Endothelial cell (in vitro differentiated cells): ENCODE measurements at places on chromosomes 3 and 15. TPM values are rescaled to one million over a fixed set of nuclear protein-coding genes. Genes with fewer than 3 reads are reported as not detected.
A peak's percentile ranks its signal among the peaks of the same experiment; 100 is the strongest.

DNA sequence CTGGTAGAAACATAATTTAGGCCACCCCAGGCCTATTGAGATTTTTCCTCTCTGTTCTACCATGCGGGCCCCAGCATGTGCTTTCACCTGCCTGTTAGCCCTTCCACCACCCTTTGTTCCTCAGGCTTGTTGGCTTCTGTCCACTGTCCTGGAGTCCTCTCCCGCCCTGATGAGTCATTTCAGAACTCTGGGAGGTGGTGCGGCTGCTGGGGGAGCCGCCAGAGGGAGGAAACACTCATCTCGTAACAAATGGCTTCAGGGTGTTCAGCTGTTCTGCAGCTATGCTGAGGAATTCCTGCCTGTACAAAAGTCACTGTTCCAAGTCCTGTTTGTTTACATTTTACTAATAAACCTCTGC, 36.3 kb downstream of the LRTM1 start:
- H3K27ac ChIP-seq, result no peak overlapping the region
- no peak overlapping the region for H3K4me3 ChIP-seq
- H3K36me3 ChIP-seq, result no peaks in the 10 kb centered on the region
- H3K27me3 ChIP-seq, result no peaks in the 10 kb centered on the region

GRCh38 chr3:50259432-50260026, 9.4 kb upstream of the SEMA3B start:
- peaks cover 11% of the 10 kb centered on the region for H3K36me3 ChIP-seq
- peaks cover 17% of the 10 kb centered on the region for H3K4me1 ChIP-seq
- H3K27me3 ChIP-seq, result peaks cover 28% of the 10 kb centered on the region
- H3K27ac ChIP-seq, result peak overlapping the region; percentile 94
- DNase-seq, result no peak

DNA sequence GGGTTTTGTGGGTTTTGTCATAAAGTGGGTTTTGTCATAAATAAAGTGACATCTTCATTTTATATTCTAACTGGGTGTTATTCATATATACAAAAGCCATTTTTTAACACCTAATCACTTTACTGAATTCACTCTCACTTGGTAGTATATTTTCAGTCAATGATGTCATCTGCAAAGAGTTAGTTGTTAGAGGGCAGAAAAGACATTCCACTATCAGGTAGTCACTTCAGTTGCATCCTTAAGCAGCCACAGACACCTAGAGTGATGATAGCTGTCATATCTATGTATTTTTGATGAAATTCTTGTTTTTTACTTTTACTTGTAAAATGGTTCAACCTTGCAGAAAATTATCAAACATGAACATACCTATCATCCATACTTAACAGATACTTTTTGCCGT, 89.0 kb downstream of the DHX36 start:
- H3K27ac ChIP-seq, result peak overlapping the region; percentile 95
- H3K4me3 ChIP-seq, result no peak overlapping the region
- H3K36me3 ChIP-seq, result peaks cover 13% of the 10 kb centered on the region
- peaks cover 4% of the 10 kb centered on the region for H3K27me3 ChIP-seq
- no peak for DNase-seq

DNA sequence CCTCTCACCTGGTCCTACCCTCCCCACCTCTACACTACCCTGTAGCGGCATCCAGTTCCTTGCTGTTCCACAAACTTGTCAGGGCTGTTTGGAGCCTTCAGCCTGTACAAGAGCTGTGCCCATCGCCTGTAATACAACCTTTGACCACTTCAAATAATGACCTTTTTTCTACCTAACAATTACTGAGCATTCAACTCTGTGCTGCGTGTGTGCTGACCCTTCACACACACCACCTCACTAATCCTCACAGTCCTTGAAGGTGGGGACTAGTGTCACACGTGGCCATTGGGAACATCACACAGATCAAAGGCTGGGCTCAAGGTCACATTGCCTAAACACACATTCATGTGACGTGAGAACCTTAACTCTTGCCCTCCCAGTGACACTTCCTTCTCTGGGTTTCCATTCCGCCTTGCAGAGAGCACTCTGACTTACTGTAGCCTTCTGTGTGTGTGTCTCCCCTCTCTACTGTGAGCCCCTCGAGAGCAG, 3.1 kb downstream of the C3orf20 start:
- H3K4me3 ChIP-seq, result no peak overlapping the region
- peaks cover 4% of the 10 kb centered on the region for H3K36me3 ChIP-seq
- peaks cover 6% of the 10 kb centered on the region for H3K27me3 ChIP-seq
- DNase-seq, result no peak
- H3K4me1 ChIP-seq, result peaks cover 18% of the 10 kb centered on the region

GOLGA6L6 gene
- not detected for total RNA-seq

- H3K4me1 ChIP-seq, result peaks cover 28% of the 10 kb centered on the region
- peaks cover 3% of the 10 kb centered on the region for H3K36me3 ChIP-seq
- H3K27ac ChIP-seq, result peak overlapping the region; percentile 99
- no peak overlapping the region for H3K4me3 ChIP-seq
Measured at GRCh38 chr15:95304151-95304946, 1026.2 kb upstream of the NR2F2 start.

DNA sequence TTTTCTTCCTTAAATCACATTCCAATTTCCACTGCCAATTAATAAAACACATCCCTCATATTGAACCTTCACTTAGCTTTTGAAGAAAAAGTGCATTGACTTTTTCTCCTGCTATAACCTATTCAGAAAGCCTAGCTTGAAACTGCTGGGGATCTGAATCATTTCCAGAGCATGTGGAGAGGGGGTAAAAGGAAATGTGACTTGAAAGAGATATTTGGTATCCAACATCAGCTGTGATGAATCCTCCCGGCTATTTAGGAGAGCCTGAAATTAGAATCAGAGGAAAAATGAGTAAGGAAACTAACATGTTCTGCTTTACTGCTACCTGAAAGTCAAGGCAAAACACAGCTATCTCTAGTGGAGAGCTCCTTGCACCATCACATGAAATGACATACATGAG, 2.6 kb upstream of the GNB5 start:
- peaks cover 1% of the 10 kb centered on the region for H3K27me3 ChIP-seq
- H3K4me3 ChIP-seq, result no peak overlapping the region
- peaks cover 8% of the 10 kb centered on the region for H3K4me1 ChIP-seq
- no peak for DNase-seq

DNA sequence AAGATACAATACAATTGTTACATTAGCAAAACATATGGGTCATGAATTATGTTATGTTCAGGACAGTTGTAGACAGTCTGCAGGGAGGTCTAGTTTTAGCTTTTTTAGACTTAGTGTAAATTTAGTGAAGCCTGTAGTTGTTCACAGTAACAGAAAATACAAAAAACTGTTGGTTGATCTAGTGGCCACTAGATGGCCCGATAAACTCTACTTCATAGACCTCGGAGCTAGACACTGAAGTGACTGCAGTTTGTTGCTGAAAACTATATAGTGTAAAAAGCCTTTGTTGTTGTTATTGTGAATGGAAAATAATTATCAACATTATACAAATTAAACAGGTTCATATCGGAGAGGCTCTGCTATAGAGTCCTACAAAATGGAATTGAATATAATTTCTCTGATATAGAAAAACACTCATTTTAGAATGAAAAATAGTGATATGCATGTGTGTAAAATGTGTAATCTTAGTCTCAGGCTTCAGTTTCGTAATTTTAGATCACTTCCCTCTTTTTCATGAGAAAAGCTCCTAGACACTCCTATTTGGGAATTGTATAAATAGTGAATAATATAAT, 18.3 kb downstream of the MAGEL2 start:
- DNase-seq, result no peak
- H3K27ac ChIP-seq, result no peak overlapping the region
- H3K4me1 ChIP-seq, result no peaks in the 10 kb centered on the region
- peaks cover 8% of the 10 kb centered on the region for H3K36me3 ChIP-seq
- H3K4me3 ChIP-seq, result no peak overlapping the region

CCDC13 gene
- 0.41 TPM for total RNA-seq

GRCh38 chr3:71984843-71985613, 200.1 kb upstream of the PROK2 start:
- no peak overlapping the region for H3K27ac ChIP-seq
- no peaks in the 10 kb centered on the region for H3K27me3 ChIP-seq
- peaks cover 21% of the 10 kb centered on the region for H3K4me1 ChIP-seq

DNA sequence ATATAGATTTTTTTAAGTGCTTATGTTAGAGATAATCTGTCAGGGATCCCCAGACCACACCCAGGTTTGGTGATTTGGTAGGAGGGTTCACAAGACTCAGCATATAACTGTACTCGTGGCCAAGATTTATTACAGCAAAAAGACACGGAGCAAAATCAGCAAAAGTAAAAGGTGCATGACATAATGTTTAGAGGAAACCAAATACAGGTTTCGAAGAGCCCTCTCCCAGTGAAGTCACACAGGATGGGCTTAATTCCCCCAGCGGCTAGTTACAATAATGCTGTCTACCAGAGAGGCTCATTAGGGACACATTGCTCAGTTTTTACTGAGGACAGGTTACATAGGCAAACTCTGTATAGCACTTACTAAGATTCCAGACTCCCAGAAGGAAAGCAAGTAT, 36.5 kb downstream of the MYO5A start:
- DNase-seq, result no peak
- H3K4me3 ChIP-seq, result no peak overlapping the region
- H3K27ac ChIP-seq, result no peak overlapping the region
- H3K4me1 ChIP-seq, result peaks cover 2% of the 10 kb centered on the region
- peaks cover 1% of the 10 kb centered on the region for H3K27me3 ChIP-seq
- H3K36me3 ChIP-seq, result no peaks in the 10 kb centered on the region

CTXN2 gene
- 0.18 TPM for total RNA-seq

DNA sequence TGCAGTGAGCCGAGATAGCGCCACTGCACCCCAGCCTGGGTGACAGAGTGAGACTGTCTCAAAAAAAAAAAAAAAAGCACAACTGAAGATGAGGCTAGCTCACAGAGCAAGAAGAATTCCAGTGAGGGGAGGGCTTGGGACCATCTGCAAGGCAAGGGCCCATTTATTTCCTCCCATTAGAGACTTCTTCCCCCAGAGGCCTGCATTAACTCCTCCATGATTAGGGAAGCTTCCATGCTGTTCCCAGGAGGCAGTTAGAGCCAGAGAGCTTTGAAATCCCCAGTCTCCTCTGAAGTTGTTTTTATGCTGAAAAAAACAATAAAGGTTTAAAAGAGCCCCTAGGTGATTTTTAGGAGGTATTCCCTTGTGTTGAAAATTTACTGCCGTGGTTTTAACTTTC, 54.3 kb upstream of the ADCY5 start:
- no peak for DNase-seq
- no peak overlapping the region for H3K4me3 ChIP-seq
- no peaks in the 10 kb centered on the region for H3K36me3 ChIP-seq
- peaks cover 12% of the 10 kb centered on the region for H3K4me1 ChIP-seq
- H3K27me3 ChIP-seq, result peaks cover 4% of the 10 kb centered on the region

GRIP2 gene
- total RNA-seq, result 6.6 TPM

DNA sequence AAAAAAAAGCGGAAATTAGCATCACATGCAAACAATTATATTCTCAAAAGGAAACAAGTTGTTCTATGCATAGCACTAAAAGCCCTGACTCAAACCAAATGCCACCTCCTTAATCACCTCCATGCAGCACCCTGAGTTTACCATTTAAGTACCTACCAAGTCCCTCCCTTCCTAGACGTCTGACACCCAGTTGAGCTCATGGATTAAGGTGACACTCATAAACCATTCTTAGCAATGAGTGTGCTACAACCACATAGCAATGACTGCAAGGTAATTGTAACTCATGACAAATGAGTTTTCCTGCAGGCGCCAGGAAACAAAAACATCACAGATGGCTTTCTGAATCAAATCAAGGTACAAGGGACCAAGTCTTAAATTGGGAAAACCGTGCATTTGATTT, 32.0 kb downstream of the WWTR1 start:
- H3K4me3 ChIP-seq, result no peak overlapping the region
- peaks cover 10% of the 10 kb centered on the region for H3K27me3 ChIP-seq
- H3K4me1 ChIP-seq, result peaks cover 55% of the 10 kb centered on the region
- H3K36me3 ChIP-seq, result peaks cover 37% of the 10 kb centered on the region

- no peak for DNase-seq
- peak overlapping the region; percentile 60 for H3K4me3 ChIP-seq
- peaks cover 8% of the 10 kb centered on the region for H3K27me3 ChIP-seq
- H3K27ac ChIP-seq, result no peak overlapping the region
- no peaks in the 10 kb centered on the region for H3K36me3 ChIP-seq
Measured at GRCh38 chr3:181696626-181697230, 15.0 kb upstream of the SOX2 start.

DNA sequence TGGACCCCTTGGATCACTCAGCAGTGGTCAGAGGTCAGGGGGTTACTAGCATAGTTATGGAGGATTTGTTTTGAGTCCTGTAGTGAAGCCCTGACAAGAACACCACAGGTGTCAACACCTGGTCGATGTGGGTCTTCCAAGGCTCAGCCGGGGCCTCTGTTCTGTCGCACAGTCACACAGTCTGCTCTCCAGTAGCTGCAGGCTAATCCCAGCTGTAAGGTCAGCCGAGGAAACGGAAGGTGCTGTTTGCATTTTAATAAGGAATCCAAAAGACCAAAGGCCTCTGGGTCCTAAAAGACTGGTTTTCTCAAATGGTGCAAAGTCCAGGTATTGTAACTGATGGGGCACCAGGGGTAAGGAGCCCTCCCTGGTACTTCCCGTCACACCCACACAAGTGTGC, 71.7 kb downstream of the RPLP1 start:
- peaks cover 2% of the 10 kb centered on the region for H3K27me3 ChIP-seq
- H3K4me3 ChIP-seq, result no peak overlapping the region
- no peaks in the 10 kb centered on the region for H3K4me1 ChIP-seq
- DNase-seq, result no peak
